ENCODE measurements at places on chromosomes 4 and X.

DNA sequence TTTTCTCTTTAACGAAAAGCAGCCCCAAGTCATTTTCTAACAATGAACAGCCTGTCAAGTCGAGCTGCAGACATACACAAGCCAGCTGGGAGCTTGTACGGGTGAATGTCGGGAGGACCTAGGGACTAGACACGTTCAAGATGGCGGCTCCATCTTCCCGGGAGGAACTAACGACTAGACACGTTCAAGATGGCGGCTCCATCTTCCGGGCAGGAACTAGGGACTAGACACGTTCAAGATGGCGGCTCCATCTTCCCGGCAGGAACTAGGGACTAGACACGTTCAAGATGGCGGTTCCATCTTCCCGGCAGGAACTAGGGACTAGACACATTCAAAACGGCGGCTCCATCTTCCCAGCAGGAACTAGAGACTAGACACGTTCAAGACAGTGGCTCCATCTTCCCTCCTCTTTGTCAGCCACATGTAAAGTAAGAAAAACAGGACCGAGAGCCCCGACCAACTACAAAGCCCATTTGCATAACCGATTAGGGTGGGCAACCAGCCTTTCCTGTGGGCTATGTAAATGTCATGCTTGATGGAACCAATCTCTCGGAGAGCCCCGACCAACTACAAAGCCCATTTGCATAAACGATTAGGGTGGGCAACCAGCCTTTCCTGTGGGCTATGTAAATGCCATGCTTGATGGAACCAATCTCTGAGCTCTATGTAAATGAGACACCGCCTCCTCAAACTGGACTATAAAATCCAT lies 175.5 kb downstream of the DHRSX start:
- no peak for DNase-seq

- no peak for DNase-seq
These were observed 105.4 kb downstream of the STK32B start for GRCh38 chr4:5156682-5157081.

DNA sequence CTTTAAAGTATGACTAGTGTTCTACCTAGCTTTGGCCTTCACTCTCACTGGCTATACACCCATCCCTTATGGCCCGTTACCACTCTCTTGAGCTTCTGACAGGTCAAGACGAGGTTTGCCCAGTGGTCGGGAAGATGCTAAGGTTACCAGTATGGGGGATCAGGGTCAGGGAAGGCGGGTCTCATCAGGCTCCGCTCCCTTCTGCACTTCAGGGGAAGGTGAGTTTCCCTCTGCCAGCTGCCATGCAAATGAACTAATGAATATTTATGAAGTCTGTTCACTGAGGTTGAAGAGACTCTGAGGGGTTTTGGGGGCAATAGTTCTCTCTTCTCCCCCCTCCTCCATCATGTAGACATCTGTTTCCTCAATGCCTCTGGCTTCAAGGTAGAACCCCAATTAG lies 6.6 kb downstream of the EFNB1 start:
- DNase-seq: no peak

- no peak for DNase-seq
These were observed 727.8 kb downstream of the GRID2 start for GRCh38 chr4:93031431-93032098.

DNA sequence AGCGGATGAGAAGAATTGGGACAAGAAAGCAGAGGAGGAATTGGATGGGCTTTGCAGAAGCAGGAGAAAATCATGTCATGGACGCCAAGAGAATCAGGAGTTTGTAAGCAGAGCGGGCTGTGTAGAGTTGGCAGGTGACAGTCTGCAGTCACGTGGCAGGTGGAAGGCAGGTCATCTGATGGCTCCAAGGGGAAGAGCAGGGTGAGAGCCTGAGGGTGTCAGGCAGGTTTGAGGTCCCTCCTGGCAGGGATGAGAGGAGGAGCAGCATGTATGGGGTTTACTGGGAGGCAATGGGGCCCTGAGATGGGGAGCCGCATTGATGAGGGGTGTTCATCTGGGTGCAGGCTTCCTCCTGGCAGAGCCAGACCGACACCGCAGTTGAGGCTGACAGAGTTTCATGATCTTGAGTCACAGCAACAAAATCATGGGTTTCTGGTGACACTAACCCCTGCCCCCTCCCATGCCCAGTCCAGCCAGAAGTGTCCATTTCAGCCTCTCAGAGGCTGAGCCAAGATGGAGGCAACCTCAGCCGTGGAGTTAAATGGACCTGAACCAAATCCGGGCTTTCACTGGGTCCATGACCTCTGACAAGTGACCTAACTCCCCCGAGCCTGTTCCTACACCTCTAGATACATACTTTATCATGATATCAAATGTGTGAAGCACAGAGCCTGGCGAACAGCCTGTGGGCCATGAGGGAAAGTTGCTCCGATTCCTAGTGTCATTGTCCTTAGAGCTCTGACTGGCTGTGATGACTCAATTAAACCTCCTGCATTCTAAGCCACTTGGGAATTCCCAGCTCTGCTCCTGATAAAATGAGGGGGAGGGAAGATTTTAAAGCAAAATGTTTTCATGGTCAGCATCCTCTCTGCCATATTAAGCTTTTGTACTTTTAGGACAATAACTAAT lies 36.1 kb downstream of the EVC start:
- no peak for DNase-seq

GRCh38 chr4:86092684-86093083 lies 267.2 kb downstream of the MAPK10 start:
- DNase-seq: no peak

- no peak for DNase-seq
These were observed 1.2 kb downstream of the ATP10D start for GRCh38 chr4:47486231-47486673.

GRCh38 chr4:70197842-70198241 lies 2.3 kb downstream of the ODAM start:
- no peak for DNase-seq

GRCh38 chr4:68592673-68593072 lies 16.6 kb upstream of the UGT2B17 start:
- no peak for DNase-seq

DNA sequence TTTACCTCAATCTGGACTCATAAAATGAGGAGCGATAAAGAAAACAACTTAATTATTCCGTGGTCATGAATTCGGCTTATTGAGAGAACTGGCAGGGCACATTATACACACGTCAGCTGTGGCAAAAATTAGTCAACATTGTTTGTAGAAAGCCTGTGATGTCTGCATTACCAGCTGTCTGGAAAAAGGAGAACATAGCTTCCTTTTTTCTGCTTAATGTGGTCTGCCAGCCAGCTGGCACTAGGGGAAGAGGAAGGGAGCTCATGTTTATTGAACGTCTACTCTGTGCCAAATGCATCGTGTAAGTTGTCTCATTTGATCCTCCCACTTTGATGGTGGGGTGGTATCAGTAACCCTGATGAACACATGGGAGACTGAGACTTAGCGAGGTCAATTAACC lies 367.6 kb downstream of the ARHGAP24 start:
- no peak for DNase-seq

DNA sequence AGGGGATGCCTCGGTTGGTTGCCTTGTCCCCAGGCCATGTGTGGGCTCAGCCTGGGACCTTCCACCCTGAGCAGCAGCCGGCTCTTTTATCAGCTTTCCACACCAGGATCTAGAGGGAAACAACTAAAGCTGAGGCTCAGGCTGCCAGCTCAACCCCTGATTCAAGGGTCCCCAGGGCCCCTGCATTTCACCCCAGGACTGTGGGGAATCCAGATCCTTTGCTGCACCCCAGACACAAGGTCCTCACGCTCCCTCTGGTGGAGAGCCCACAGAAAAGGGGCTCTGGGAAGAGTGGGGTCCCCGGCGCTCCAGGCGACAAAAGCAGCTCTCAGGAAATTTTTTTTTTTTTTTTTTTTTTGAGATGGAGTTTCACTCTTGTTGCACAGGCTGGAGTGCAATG lies 64.3 kb downstream of the ZFYVE28 start:
- DNase-seq: no peak

GRCh38 chr4:24514808-24515207 lies 69.5 kb downstream of the DHX15 start:
- DNase-seq: no peak

- no peak for DNase-seq
These were observed 237.5 kb upstream of the GLRA2 start for GRCh38 chrX:14291666-14292500.

GRCh38 chrX:29348288-29348687 lies 761.0 kb downstream of the IL1RAPL1 start:
- no peak for DNase-seq

- DNase-seq: no peak
These were observed 13.3 kb downstream of the SLC38A5 start for GRCh38 chrX:48456628-48457331.

- DNase-seq: no peak
These were observed 39.9 kb downstream of the MTTP start for GRCh38 chr4:99614491-99614890.

DNA sequence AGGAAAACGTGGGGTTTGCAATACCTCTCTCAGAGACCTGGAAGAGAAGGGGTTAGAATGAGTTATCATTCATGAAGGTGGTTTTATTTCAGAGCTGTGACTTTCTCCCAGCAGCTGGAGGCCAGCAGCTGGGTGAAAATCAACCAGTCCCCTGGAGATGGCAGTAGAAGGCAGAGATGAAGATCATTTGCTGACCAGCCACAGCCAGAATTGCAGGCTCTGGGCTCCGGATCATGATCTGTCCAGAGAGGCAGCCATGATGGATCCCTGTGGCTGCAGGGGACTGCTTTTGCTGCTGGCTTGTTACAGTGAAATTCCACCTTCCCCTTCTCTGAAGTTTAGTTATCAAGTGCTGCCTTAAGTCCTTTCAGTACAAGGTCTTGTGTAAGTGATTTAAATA lies 46.9 kb upstream of the TAB3 start:
- DNase-seq: no peak

- DNase-seq: no peak
These were observed 468.6 kb downstream of the INPP4B start for GRCh38 chr4:142377342-142378091.

- DNase-seq: no peak
These were observed 84.1 kb downstream of the NHS start for GRCh38 chrX:17459008-17459611.

- no peak for DNase-seq
These were observed 98.8 kb upstream of the STOX2 start for GRCh38 chr4:183806341-183806740.

Data from stimulated activated CD4-positive, alpha-beta T cell treated with anti-CD3 and anti-CD28 coated beads, TNF-alpha, amount 100 ng/mL, for 1 hour (primary cell).